ENCODE measurements at places on chromosomes 16 and 17.

DNA sequence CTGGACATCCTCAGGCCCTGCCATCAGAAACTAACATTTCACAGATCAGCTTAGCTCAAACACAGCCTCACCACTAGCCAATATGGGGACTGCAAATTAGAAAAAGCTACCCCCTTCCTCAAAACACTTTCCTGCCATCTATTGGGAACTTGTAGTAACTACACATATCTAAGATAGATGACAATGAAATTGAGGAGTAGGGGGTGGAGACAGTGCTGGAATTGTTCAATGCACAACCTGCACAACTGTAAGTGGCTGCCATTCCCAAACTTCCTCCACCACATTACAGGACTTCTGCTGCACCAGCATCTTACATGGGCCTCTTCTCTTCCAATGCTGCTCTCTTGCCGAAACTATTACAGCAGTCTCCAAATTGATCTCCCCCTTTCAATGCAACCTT is 21.9 kb downstream of the AIPL1 start:
- peak; percentile 29 for DNase-seq

- DNase-seq: no peak
These were observed 6.8 kb downstream of the USH1G start for GRCh38 chr17:74916136-74916850.

GRCh38 chr17:67489273-67489672 is 112.2 kb downstream of the PITPNC1 start:
- DNase-seq: no peak

DNA sequence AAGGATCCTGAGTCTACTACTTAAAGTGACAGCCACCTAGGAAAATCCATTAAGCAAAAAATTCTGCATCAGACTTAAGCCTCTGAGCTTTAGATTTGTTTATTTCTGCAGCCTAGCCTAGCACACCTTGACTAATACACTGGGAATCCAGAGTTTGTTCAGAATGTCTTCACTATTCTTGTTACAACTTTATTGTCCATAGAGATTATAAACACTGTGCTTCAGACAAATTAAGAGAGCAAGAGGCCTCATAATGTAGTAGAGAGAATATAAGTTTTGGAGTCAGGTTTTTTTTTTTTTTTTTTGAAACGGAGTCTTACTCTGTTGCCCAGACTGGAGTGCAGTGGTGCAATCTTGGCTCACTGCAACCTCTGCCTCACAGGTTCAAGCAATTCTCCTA is 8.9 kb upstream of the THUMPD1 start:
- DNase-seq: no peak

GRCh38 chr16:3909791-3910583 is 29.5 kb upstream of the CREBBP start:
- DNase-seq: no peak

- no peak for DNase-seq
These were observed 24.8 kb downstream of the ITPRIPL2 start for GRCh38 chr16:19138601-19139000.

GRCh38 chr16:27127308-27127707 is 60.6 kb downstream of the C16orf82 start:
- DNase-seq: no peak

DNA sequence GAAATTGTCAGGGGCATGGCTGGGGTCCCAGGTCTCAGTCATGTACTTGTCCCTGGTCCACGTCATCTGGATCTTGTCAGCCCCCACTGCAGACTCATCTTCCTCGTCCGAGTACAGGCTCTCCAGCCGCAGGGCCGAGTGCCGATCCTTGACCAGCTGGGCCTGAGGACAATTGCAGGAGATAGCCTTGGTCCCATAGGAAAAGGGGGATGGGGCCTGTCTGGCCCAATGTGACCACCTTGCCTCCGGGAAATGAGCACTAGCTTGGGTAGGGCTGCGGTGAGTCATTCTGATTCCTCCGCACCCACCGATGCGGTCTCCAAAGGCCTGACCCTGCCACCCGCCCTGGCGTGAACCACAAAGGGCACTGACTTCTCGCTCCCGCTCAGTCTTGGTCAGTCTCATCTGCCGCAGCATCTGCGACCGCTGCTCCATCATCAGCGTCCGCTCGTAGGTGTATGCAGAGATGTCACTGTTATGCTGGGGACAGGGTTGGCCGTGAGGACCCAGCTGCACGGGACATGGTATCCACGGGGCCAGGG is 1.5 kb upstream of the LCAT start:
- no peak for DNase-seq

- DNase-seq: no peak
These were observed 18.5 kb downstream of the DEXI start for GRCh38 chr16:10923650-10924214.

DNA sequence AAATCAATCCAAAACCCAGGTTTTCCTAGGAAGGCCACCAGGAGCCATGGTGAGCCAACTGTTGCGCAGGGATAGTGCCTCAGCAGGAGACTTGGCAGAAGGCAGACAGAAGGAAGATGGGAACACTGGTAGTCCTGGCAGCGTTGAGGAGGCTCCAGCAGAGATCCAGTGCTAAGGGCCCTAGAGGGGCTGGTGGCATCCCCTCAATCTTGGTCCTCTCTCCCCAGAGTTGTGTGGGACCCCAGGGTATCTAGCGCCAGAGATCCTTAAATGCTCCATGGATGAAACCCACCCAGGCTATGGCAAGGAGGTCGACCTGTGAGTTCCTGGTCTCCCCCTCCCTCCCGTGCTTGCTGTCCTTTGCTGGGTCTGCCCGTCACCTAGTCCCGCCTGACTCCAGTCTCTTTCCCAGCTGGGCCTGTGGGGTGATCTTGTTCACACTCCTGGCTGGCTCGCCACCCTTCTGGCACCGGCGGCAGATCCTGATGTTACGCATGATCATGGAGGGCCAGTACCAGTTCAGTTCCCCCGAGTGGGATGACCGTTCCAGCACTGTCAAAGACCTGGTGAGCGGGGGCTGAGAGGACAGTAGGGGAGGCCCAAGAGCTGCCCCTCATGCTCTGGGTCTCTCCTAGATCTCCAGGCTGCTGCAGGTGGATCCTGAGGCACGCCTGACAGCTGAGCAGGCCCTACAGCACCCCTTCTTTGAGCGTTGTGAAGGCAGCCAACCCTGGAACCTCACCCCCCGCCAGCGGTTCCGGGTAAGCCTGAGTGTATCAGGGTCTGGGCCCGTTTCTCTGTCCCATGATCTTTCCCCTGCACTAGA is 5.7 kb downstream of the CFAP119 start:
- no peak for DNase-seq

DNA sequence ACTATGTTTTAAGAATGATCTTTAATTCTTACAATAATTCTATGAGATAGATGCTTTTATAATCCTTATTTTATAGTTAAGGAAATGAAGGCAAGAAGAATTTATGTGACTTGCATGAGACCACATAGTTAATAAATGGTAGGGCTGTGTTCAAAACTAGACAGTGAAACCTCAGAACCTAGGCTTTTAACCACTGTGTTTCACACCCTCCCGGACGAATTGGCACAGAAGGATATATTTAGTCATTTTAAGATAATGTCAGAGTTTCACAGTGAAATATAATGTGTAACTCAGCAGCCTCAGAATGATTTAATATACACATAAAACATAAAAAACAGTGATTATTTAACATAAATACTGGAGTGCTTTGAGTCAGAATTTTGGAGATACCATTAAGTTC is 57.0 kb downstream of the NSRP1 start:
- no peak for DNase-seq

DNA sequence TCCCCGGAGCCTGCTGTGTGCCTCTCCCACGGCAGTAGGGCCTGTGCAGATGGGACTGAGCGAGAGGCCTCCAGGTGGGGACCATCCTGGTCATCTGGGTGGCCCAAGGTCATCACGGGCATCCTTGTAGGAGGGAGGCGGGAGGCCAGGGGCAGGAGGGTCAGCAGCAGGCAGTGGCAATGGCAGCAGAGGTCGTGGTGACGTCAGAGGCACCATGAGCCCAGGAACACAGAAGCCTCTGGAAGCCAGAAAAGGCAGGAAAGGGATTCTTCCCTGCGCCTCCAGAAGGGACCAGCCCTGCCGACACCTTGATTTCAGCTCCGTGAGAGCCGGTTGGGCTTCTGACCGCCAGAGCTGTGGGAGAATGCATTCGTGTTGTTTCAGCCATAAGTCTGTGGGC is 190.3 kb downstream of the BANP start:
- DNase-seq: no peak

- no peak for DNase-seq
These were observed 1.6 kb downstream of the PRSS41 start for GRCh38 chr16:2799859-2800226.

DNA sequence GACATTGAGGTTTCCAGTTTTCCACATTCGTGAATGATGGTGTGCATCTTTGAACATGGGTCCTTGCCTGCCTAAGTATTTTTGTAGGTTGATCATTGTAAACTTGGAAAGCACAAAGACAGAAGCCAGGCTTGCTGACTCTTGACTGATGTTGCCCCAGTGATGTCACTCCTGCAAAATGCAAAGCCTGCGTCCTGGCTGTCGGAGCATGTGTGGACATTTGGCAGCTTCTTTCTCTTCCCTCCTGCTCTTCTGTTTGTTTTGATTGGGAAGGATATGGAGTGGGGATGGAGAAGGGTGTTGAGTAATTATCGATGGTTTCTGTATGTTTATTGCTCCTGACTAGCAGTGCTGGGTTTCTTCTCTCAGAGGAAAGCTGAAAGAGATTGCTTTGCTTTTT is 3.2 kb downstream of the NDE1 start:
- DNase-seq: peak; percentile 46

GRCh38 chr17:45234641-45235415 is 13.1 kb downstream of the FMNL1 start:
- DNase-seq: no peak

- DNase-seq: no peak
These were observed 237.2 kb downstream of the GSG1L start for GRCh38 chr16:27826081-27826892.

DNA sequence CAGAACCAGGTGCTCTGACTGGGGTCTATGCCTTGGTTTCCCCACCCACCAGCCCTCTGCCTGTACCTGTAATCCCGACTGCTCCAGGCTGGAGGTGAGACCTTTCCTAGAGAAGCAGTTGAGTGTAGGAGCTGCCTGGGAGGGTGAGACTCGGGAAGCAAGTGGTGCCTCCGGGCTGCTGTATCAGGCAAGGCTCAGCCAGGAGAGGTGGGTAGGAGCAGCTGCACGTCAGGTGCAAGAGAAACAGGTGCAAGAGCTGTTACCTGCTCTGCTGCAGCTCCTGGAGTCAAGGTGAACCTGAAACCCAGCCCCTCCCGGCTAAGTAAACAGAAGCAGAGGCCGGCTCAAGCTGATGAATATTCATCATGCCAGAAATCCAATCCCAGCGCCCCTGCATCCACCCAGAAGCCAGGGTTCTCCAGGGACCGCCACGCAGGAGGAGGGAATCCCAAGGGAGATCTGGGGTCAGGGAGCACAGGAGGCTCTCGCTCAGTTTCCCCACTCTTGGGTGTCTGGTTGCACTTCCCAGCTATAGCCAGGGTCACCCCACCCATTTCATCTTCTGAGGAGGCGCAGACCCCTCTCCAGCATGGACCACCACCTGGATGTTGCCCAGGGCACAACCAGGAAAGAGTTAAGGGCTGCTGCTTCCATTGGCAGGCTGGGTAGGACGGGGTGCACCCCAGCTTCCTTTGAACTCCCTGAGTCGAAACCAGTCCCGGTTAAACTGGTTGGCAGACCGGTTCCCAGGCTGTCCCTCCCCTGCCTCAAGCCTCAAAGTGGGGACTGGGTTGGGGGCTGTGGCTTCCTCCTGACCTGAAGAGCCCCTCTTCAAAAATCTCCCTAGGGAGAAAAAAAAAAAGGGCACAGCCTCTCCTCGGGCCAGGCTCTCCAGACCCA is at the start of gene PRR15L:
Gene PRR15L (minus strand): TSS at position 293 of the 900 bp plus-strand sequence. CDS start 4,649 bp downstream, outside the sequence.
- DNase-seq: no peak

- no peak for DNase-seq
These were observed 296.6 kb downstream of the MAF start for GRCh38 chr16:79303959-79304387.

DNA sequence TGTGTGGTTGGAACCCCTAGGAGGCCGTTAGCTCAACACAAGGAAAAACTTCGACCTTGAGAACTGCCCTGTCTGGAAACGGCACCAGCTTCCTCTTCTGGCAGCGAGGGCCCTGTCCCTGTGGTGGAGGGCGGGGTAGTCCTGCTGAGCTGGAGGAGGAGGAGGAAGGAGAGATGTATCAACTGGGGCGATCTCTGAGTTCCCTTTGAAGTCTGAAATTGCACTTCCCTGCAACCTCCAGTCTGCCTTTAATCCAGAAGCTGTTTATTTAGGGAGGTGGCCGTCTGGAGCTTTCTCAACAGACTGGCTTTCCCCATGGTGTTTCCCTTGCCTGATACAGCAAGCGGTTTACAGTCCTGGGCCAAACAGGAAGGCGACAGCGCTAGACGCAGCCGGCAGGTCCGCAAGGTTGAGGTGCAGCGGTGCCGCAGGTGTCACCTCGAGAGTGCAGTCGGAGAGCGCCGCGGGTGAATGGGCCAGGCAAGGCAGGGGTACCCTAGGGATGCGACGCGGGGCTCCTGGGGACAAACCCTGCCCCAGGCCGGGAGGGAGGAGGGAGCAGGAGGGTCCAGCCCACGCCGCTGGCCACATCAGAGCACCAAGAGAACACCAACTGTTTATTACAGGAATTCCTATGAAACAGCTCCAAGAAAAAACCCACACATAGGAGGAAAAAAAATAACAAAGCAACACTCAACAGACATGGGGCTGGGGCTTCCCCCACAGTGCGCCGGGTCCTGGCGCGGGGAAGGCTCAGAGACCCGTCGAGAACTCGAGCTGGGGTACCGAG is 11.4 kb upstream of the MRPS23 start:
- DNase-seq: no peak

DNA sequence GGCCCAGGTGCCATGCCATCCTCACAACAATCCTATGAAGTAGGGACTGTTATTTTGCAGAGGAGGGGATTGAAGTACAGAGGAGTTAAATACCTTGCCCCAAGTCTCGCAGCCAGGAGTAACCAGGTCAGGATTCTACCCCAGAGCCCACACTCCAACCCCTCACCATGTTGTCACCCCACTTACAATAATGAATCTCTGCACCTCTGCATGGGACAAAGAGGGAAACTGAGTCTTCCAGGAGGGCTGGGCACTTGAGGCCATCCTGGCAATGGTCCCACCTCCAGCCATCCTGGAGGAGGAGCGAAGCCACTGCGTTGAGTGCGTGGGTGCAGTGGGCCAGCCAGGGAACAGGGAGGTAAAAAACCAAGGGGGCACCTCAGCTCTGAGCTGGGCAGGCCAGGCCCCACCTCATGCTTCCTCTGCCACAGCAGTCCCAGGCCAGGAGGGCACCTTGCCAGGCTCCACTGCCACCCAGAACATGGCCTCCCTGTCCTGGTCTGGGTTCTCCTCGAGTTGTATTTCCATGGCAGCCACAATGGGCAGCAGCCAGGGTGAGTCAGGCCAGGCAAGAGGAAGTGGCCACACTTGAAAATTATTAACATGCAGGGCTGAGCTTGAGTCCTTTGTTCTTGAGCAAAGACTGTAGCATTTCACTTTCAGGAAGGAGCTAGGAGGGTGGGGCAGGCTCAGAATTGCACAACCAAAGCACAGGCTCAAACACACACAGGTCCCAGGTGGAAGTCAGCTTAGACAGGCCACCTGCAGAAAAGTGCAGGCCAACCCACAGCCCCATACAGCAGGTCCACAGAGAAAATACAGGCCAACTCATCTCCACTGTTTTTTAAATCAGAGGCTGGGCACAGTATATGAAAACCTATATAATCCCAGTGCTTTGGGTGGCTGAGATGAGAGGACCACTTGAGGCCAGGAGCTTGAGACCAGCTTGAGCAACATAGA is 52.1 kb downstream of the CUEDC1 start:
- DNase-seq: peak; percentile 42

- DNase-seq: no peak
These were observed 11.8 kb upstream of the KCNH6 start for GRCh38 chr17:63511331-63511730.

GRCh38 chr17:46176975-46177374 is 16.3 kb downstream of the KANSL1 start:
- DNase-seq: no peak
